ENCODE measurements at places on chromosomes 7 and 10. TPM values are rescaled to one million over a fixed set of nuclear protein-coding genes. Genes with fewer than 3 reads are reported as not detected.
A peak's percentile ranks its signal among the peaks of the same experiment; 100 is the strongest.

Gene PLPP4
- 7.6 TPM for polyA plus RNA-seq

GRCh38 chr7:39923091-39923490 is 27.0 kb upstream of the CDK13 start:
- no peak for DNase-seq

DNA sequence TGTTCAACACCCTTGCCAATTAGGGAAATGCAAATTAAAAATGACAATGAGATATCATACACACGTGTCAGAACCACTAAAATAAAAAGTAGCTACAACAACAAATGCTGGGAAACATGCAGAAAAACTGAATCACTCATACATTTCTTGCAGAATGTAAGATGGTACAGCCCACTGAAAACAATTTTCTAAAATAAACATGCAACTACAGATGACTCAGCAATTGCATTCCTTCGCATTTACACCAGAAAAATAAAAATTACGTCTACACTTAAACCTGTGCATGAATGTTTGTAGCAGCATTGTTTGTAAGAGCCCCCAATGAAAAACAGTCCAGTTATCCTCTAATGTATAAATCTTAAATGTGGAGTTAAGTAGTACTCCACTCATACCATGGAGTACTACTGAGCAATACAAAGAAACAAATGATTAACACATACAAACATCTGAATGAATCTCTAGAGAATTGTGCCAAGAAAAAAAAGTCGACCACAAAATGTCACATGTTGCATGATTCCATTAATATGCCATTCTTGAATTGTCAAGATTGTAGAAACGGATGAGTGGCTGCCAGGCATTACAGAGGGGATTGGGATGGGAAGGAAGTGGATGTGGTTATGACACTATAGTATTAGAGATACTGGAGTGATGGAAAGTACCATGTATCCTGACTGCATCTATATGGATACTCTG is 134.6 kb upstream of the NPSR1 start:
- DNase-seq, result no peak

Gene LIPJ
- 0.10 TPM for polyA plus RNA-seq

DNA sequence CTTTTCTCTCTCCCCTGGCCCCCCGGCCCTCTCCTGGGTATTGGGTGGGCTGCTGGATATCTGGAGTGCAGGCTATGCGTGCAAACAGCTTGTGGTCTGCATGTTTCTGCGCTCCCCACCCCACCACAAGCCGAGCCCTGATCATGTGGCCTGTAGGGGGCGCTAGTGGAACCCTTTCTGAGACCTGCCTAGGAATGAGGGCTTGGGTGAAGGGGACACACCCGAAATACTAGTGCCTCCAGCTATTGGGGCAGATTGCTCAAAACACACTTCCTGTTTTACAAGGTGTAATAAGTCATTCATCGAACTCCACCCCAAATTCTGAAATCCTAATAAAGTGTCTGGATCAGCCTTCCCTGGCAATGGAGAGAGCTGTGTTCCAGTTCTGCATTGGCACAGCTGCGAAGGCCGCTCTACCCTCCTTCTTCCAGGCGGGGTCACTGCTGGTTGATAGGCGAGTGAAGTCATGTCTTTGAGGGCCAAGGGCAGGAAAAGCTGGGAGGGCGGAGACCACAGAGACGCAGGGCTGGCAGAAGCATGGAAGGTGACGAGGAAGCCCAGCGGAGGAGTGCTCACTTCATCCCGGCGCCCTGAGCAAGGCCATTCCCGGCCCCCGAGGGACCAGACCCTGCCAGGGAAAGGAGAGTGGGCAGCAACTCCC is 19.8 kb upstream of the PRRT4 start:
- no peak for DNase-seq

- no peak for DNase-seq
Observed at GRCh38 chr7:91064938-91065337, 199.3 kb upstream of the FZD1 start.

DNA sequence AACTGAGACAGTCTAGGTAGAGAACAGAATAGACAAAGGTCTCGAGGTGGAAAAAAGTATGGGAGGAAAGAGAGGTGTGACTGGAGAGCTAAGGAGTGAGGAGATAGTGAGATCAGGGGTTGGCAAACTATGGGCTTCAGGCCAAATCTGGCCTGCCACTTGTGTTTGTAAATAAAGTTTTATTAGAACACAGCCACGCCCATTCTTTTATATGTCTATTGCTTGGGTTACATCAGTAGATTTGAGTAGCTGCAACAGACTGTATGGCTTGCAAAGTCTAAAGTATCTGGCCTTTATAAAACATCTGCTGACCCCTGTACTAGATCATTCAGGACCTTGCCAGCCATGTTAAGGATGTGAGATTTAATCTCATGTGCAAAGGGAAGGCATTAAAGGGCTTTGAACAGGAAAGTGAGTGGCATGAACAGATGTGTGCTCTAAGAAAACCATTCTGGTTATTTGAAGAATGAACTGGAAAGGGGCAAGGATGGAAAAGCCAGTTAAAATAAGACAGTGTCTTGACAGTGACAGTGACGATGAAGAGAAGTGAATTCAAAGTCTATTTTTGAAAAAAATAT is 240.3 kb downstream of the RNLS start:
- DNase-seq, result no peak

- DNase-seq, result no peak
Observed at GRCh38 chr10:3107426-3107961, 40.1 kb downstream of the PFKP start.

Gene LIPF
- polyA plus RNA-seq, result 0.14 TPM

Gene ZP3
- polyA plus RNA-seq, result 2.1 TPM

Gene FGFBP3
- polyA plus RNA-seq, result 3.3 TPM

DNA sequence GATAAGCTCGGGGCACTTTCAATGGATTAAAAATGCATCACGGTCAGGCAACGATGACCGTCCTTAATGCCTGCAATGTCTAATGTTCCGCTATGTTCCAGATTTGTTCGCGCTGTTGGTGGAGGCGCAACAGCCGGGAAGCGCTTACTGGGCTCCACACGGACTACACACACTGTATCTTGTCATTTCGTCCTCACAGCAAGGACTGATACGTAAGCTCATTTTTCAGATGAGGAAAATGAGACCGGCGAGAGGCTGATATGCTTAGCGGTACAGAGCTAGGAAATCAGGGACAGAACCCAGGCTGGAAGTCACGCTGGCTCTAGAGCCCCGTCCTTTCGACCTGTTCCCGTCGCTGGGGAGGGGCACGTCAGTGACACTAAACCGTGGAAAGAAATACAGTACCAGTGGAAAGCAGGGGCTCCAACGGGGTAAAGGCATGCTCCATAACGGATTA is 670 bp downstream of the TPK1 start:
- peak; percentile 55 for DNase-seq

Gene CADPS2
- polyA plus RNA-seq, result 69.8 TPM

Gene CCDC172
- polyA plus RNA-seq, result not detected

GRCh38 chr10:45578384-45578971 is 94.1 kb downstream of the ZFAND4 start:
- no peak for DNase-seq

GRCh38 chr7:44218418-44219201 is 17.8 kb downstream of the YKT6 start:
- no peak for DNase-seq

Gene ALOX5
- 1.7 TPM for polyA plus RNA-seq

- no peak for DNase-seq
Observed at GRCh38 chr7:115561335-115562110, 469.0 kb downstream of the TFEC start.
